ENCODE measurements at places on chromosomes 2 and 18.

DNA sequence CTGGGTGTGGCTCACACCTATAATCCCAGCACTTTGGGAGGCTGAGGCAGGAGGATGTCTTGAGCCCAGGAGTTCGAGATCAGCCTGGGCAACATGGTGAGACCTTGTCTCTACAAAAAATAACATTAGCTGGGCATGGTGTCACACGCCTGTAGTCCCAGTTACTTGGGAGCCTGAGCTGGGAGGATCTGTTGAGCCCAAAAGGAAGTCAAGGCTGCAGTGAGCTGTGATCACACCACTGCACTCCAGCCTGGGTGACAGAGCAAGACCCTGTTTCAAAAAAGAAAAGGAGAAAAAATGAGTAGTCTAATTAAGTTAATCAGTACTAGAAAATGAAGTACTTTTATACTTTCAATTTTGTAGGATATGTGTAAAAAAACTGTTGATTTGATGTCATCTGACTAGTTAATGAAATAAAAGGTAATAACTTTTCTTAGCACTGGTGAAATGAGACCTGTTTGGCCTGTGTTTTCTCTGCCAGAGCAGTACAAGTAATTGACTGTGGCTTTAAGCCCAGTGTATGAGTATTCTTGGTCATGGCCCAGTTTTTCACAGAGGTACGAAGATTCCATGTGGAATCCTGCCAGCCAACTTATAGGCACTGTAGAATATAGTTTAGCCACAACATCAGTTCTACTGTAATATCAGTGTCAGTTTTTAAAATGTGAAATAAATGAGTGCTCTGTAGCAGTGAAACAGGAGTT, 35.8 kb downstream of the MFSD6 start:
- DNase-seq = peak; percentile 44

DNA sequence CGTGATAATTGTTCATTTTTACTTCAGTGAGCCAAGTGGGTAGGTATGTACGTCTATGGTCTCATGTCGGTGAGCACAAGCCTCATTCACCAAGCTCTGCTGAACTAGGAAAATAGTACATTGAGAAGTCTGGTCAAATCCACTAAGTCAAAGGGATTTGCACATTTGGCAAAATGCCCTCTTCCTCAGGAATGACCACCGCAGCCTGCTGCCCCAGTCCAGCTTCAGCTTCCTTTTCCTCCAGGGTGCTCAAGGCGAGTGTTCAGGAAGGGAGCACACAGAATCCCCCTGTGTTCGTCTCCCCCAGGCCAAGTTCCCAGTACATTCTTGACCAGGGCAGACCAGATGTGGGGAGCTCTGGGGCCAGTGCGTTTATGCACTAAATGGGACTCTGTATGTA, 23.0 kb downstream of the TCF7L1 start:
- DNase-seq = peak; percentile 94

DNA sequence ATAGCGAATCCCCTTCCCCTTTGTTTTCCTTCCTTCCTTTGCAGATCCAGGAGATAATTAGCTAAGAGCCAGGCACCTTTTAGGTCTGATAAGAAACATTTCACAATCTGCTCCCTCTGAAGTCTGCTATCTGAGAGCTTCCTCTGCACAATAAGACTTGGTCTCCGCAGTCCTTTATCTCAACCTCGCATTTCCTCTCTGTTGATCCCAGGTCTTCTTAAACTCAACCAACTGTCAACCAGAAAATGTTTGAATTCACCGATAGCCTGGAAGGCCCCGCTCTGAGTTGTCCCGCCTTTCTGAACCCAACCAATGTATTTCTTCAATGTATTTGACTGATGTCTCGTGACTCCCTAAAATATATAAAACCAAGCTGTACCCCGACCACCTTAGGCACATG, 78.4 kb upstream of the CTDP1 start:
- no peak for DNase-seq

DNA sequence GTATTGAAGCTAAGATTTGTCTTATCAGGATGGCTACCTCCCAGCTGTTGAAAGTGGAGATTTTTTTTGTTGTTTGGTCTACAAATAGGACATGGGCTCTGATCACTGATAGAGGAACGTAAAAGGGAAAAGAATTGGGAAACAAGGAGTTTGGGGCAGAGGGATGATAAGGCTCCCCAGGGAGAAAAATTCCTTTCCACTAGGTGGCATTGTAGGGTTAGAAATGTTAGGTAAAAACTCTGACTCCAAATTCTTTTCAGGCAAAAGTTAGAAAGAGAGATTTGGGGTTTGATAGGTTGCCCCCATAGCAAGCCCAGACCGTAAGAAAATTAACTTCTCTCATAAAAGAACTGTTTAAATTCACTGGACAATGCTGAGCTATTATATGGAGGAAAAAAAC, 19.8 kb downstream of the CMPK2 start:
- no peak for DNase-seq

GRCh38 chr2:135182190-135182589, 130.1 kb downstream of the RAB3GAP1 start:
- no peak for DNase-seq

- DNase-seq = peak; percentile 10
Observed at GRCh38 chr18:67216846-67217245, 299.7 kb downstream of the DSEL start.

DNA sequence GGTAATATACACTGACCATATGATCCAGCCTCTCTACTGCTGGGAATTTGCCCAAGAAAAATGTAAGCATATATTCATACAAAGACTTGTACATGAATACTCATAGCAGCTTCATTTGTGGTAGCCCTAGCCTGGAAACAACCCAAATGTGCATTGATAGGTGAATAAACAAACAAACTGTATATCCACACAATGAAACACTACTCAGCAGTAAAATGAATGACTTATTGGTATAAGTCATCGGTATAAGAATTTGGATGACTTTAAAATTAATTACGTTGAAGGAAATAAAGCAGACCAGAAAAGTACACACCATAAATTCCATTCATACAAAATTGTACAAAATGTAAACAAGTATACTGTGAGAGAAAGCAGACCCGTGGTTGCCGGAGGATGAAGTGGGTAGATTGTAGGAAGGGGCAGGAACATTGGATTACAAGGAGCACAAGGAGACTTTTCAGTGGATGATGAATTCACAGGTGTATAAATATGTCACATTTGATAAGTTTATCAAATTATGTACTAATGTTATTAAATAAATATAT, 376.7 kb downstream of the TDRD15 start:
- DNase-seq = no peak

- DNase-seq = no peak
Observed at GRCh38 chr2:176285321-176285720, 16.1 kb downstream of the MTX2 start.

- DNase-seq = no peak
Observed at GRCh38 chr2:160612266-160612856, 118.8 kb upstream of the RBMS1 start.

- DNase-seq = peak; percentile 2
Observed at GRCh38 chr2:21256006-21256405, 132.2 kb downstream of the TDRD15 start.

- no peak for DNase-seq
Observed at GRCh38 chr2:36146765-36147164, 208.8 kb upstream of the CRIM1 start.

GRCh38 chr2:170218456-170218855, 40.5 kb downstream of the MYO3B start:
- no peak for DNase-seq

DNA sequence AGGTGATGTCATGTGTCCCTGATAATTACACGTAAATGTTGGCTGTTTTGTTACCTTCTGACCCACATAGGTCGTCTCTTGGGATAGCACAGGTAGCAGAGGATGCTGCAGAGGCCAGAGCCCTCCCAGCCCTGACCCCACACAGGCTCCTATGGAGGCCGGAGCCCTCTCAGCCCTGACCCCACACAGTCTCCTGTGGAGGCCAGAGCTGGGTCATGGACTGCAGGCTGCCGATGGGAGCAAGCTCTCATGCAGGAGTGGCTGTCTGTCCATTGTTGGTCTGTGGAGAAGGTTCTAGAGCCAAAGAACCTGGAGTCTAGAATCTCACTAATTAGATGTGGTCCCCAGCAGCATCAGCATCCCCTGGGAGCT, 155.5 kb downstream of the LDLRAD4 start:
- DNase-seq = no peak

- DNase-seq = no peak
Observed at GRCh38 chr2:64820901-64821300, 167.2 kb upstream of the SERTAD2 start.

- DNase-seq = no peak
Observed at GRCh38 chr2:203859030-203859789, 8.4 kb upstream of the CTLA4 start.

DNA sequence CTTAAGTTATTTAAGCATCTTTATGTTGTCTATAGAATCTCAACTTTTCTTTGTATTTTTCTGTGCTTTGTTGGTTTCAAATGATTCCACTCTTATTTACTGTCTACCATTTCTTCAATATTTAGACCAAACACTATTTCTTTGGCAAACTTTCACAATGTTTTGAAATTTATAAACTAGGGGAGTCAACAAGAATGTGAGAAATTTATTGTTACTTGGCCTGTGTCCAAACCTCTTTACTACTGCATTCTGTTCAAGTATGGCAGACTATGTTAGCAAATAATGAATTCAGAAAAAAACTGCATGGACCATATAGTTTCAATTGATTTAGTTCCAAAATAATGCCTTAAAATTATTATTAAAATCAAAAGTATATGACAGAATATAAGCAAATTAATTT, 470.2 kb downstream of the FBXO15 start:
- DNase-seq = no peak

GRCh38 chr2:102356381-102356712, 751 bp downstream of the IL18R1 start:
- no peak for DNase-seq

DNA sequence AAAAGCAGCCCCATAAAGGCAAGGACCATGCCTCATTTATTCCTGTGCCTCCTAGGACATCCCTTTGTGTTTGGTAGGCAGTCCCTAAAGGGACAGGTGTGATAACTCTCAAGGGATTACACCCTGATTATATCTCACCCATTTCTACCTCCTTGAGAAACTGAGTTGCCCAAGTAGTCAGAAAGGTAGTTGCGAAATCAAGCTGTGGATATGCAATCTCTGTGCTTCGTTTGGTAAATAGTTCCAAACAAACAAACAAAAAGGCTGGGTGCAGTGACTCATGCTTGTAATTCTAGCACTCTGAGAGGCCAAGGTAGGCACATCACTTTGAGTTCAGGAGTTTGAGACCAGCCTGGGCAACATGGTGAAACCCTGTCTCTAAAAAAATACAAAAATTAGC, 100.2 kb upstream of the ARL5A start:
- DNase-seq = no peak

DNA sequence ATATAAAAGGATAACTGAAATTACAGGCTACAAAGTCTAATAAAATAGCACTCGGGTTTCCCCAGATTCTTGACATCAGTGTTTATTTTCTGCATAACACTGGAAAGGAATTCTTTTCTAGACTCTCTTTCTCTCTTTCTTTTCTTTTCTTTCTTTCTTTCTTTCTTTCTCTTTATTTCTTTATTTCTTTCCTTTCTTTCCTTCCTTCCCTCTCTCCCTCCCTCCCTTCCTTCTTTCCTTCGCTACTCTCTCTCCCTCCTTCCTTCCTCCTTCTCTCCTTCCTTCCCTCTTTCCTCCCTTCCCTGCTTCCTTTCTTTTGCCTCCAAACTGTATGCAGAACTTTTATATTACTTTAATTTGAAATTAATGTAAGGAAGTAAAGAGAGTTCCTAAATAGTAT, 64.5 kb upstream of the GPR45 start:
- DNase-seq = no peak

DNA sequence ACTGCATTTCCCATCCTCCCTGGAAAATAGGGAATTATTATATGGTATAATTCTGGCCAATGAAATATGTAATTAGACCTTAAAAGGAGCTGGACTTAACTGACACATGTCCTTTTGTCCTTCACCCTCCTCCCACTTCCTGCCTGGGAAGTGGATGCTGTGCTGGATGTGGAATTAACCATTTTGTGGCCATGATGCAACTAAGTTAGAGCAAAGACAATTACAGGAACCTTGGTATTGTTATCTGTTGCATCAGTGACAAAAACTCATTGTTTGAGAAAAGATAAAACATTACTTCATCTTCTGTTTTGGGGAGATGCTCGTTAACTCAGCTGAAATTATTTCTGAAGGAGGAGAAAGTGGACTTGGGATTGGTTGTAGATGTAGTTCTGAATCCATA, 227.7 kb upstream of the BOD1L2 start:
- no peak for DNase-seq

DNA sequence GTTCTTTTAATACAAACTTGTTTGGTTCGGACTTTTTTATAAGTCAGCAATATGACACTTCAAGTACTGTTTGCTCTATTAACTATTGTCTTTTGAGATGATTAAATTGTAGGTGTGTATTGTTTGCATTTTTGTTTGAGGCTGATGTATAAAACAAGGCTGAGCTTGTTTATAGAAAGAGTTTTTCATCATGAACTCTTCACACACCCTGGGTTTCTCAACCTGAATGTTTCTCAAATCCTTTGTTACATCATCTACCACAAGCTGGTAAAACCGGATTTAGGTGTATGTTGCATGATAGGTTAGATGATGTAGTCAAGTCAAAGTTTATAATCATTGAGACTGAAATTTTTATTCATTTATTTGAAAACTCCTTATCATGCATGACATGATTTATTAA, 335.2 kb upstream of the LRATD1 start:
- no peak for DNase-seq

- peak; percentile 25 for DNase-seq
Observed at GRCh38 chr18:26579941-26580618, 31.7 kb upstream of the KCTD1 start.

DNA sequence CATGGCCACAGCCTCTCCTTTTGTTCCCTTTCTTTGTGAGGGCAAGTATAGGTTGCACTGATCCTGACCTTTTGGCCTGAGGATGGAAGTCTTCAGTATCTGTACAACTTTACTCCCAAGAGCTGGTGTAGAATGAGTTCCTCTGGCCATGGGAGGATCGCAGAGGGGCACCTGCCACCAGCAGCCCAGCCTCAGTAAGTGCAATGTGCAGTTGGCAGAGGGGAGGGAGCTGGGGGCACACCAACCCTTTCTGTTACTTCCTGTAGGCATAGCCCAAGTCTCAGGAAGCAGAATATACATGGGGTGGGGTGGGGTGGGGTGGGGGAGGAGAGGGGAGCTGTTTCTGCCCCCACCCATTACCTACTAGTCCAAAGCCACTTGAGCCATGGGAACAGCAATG, 65.1 kb upstream of the AQP4 start:
- DNase-seq = no peak

DNA sequence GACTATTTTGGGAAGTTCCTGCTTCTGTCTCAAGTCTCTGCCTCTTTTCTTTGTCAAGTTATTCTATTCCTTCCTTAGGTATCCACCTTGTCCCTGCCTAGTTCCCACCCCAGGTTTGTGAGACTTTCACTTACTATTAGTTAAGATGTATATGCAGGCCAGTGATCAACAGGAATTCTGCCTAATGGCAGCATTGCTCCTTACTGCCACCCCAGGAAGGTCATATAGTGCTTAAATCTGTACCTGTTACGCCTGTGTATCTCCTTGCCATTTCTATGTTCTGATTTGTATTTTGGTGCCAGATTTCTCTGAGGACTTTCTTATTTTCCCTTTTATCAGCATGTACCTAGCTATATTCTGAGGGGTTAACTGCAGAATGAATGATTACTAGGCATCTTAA, 746.0 kb upstream of the TMEFF2 start:
- no peak for DNase-seq
